ENCODE measurements at places on chromosomes 6 and 20.
A peak's percentile ranks its signal among the peaks of the same experiment; 100 is the strongest.

GRCh38 chr6:110491644-110492317, 15.4 kb upstream of the SLC22A16 start:
- no peak for DNase-seq

- DNase-seq: peak; percentile 44
These were observed 76.8 kb upstream of the SIRPG start for GRCh38 chr20:1734269-1734858.

- DNase-seq: no peak
These were observed 56.0 kb downstream of the APCDD1L start for GRCh38 chr20:58459058-58459750.

DNA sequence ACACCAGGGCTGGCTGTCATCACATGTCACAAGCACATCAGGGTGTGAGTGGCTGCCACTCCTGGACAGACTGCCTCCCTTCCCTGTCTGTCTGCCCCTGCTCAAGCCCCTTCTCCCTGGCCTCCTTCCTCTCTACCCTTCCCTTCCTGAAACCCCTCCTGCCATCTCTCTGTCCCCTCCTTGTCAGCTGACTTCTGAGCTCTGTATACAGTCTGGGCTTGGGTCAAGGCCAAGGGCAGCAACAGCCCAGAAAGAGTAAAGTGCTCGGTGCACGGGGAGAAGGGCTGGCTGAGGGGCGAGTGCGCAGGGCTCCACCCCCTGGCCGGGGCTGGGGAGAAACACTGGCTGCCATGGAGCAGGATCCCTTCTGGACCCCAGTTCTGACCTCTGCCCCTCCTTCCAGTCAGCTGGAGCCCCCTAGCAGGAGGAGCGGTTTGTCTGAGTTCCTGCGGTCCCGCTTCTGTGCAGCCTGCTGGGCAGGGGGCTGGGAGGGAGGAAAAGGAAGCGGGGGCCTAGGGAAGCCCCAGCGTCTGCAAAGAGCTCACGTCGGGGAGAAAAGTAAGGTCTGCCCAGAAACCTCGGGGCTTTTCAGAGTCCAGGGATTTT, 2.0 kb downstream of the LKAAEAR1 start:
- DNase-seq: no peak

DNA sequence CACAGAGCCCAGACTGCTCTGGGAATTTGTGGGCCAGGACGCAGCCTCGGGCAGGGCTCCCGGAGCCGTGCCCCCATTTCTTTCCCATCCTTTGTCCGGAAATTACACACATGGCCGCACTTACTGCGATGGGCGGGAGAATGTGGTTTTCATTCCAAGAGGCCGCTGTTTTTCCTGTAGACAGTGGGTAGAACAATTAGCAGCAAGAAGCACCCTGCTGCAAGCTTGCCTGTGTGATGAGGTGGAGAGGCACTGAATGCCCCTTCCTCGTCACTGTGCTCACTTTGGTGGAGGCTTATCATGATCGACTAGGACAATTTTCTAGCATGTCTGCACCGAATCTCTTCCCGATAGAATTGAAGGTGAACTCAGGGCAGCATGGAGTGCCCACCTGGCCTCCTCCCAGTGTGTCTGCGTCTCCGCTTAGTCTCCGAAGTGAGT, 102.8 kb downstream of the DACT2 start:
- no peak for DNase-seq

GRCh38 chr6:31710523-31711219, 4.0 kb downstream of the LY6G6F start:
- no peak for DNase-seq
